ENCODE measurements at places on chromosomes 16 and 17. TPM values are rescaled to one million over a fixed set of nuclear protein-coding genes. Genes with fewer than 3 reads are reported as not detected.

The LGALS9B gene
- total RNA-seq = not detected

The LRRC46 gene
- 3.0 TPM for total RNA-seq

The KCNH6 gene
- total RNA-seq = not detected

The FBXO39 gene
- total RNA-seq = not detected

The ASGR1 gene
- 1.4 TPM for total RNA-seq

The NOD2 gene
- total RNA-seq = not detected

The TBC1D3H gene
- not detected for total RNA-seq

The SMIM36 gene
- total RNA-seq = not detected

The KRTAP4-9 gene
- total RNA-seq = not detected

The TEDC2 gene
- 19.0 TPM for total RNA-seq

The XYLT1 gene
- 0.97 TPM for total RNA-seq

The MYH11 gene
- 0.09 TPM for total RNA-seq

The SMTNL2 gene
- 1.3 TPM for total RNA-seq

The PDPR gene
- total RNA-seq = 15.7 TPM

The CCP110 gene
- total RNA-seq = 9.5 TPM

The PYY gene
- total RNA-seq = not detected

The ST6GALNAC2 gene
- 0.67 TPM for total RNA-seq

The C17orf67 gene
- 1.5 TPM for total RNA-seq

The HOXB7 gene
- 30.8 TPM for total RNA-seq

The FLYWCH1 gene
- total RNA-seq = 26.1 TPM

The GP1BA gene
- total RNA-seq = not detected

The HP gene
- total RNA-seq = not detected

The NPIPB13 gene
- total RNA-seq = 2.1 TPM

The KRTAP2-1 gene
- not detected for total RNA-seq

The KRT33B gene
- total RNA-seq = not detected

The SYT17 gene
- total RNA-seq = 9.2 TPM

The KLHL10 gene
- not detected for total RNA-seq

The SGCA gene
- 1.9 TPM for total RNA-seq

The FBXO47 gene
- not detected for total RNA-seq

The ZNF18 gene
- total RNA-seq = 4.2 TPM

The MRPL45 gene
- total RNA-seq = 62.3 TPM

The ODAD4 gene
- 0.98 TPM for total RNA-seq

The KRT25 gene
- total RNA-seq = not detected

The C17orf100 gene
- 1.8 TPM for total RNA-seq

The KRTAP2-3 gene
- total RNA-seq = not detected

The TRIM72 gene
- 0.03 TPM for total RNA-seq

The SPN gene
- total RNA-seq = not detected

The ZNF750 gene
- total RNA-seq = not detected

The NHLRC4 gene
- 0.15 TPM for total RNA-seq

The FXR2 gene
- 56.2 TPM for total RNA-seq

The ZP2 gene
- not detected for total RNA-seq

The CES1 gene
- total RNA-seq = 31.7 TPM

The KRT20 gene
- 0.27 TPM for total RNA-seq

The OR1A1 gene
- total RNA-seq = not detected

The FOXL1 gene
- 1.2 TPM for total RNA-seq

The KCNJ2 gene
- total RNA-seq = 0.03 TPM

The NDUFAF8 gene
- 198 TPM for total RNA-seq

The TSPOAP1 gene
- not detected for total RNA-seq

The LUC7L gene
- 45.7 TPM for total RNA-seq

The MYO15A gene
- total RNA-seq = 0.71 TPM

The GCGR gene
- 0.55 TPM for total RNA-seq

The LPCAT2 gene
- 4.7 TPM for total RNA-seq

The UNC13D gene
- total RNA-seq = 6.1 TPM

The GJD3 gene
- 0.81 TPM for total RNA-seq

The CHST4 gene
- not detected for total RNA-seq

The SP6 gene
- total RNA-seq = 3.4 TPM

The KRTAP16-1 gene
- total RNA-seq = not detected

The WNT9B gene
- not detected for total RNA-seq

The ALDH3A1 gene
- 990 TPM for total RNA-seq

The CRYBA1 gene
- total RNA-seq = not detected
